Dermis blood vessel endothelial cell (primary cell): ENCODE measurements at places on chromosomes 11 and 22.

DNA sequence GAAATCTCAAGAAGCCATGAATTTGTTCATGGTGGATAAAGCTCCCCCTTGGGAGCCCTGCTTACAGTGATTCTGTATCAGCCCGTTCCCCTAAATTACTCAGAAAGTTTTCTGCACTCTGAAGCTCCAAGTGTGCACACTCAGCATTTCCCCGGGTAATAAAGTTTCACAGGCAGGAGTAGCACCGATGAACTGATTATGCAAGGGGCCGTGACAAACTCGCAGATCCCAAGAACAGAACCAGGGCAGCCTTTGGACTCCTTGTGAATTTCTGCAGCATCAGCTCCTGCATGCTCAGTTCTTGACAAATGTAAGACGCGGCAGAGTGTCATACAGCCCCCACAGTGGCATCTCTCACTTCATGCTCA is 73.5 kb downstream of the COMMD9 start:
- DNase-seq = no peak

- no peak for DNase-seq
Measured at GRCh38 chr11:115054570-115055538, 376.5 kb downstream of the NXPE2 start.

DNA sequence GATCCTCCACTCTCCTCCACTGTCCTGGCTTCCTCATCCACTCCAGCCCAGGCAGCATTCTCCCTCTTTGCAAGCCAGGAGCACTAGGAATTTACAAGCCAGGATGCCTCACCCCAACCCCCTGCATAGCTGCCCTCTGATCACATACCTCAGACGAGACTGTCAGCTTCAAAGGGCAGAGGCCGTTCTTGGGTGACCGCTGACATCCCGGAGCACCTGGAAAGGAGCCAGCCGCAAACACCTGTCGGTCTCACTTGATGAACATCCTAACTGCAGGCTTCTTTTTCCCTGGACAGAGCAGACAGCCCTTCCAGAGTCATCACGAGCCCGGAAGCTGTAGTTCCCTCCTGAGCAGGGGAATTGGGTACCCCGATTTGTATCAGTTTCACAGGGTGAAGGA is 451.3 kb upstream of the B3GAT1 start:
- no peak for DNase-seq

DNA sequence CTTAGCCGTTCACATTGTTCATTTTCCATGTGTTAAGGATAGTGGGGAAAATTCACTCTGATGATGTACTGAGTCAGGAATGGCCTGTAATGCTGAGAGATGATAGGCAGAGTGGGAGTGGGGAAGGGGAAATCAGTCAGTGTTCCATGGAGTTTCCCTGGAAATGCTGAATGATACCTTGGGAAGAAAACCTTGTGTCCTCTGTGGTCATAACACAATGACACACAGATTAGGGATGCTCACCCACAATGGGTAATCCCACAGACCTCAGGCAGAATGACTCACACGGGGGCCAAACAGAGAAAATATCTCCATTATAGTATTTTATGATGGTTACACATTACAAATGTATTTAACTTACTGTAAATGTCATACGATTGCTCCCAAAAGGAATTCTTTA is 118.0 kb downstream of the SNX19 start:
- DNase-seq = peak; percentile 26

GRCh38 chr22:30205281-30206115 is 41.1 kb downstream of the LIF start:
- DNase-seq = peak; percentile 60

DNA sequence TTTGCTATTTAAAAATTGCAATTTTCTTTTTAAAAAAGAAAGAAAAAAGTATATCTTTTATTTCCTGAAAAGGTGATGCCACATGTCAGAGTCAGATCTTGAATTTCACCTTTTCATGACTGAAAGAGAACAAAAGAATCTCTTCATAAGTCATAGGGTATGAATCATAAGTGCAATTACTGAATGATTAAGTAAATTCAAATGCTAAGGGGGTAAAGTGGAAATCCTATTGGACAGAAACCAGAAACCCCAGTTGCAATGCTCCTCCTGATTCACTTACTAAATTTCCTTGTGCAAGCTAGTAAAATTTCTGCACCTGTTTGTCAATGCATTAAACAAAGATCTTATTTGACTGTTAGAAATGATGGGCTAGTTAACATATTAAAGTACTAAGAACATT is 8.2 kb upstream of the PRRG4 start:
- DNase-seq = no peak

DNA sequence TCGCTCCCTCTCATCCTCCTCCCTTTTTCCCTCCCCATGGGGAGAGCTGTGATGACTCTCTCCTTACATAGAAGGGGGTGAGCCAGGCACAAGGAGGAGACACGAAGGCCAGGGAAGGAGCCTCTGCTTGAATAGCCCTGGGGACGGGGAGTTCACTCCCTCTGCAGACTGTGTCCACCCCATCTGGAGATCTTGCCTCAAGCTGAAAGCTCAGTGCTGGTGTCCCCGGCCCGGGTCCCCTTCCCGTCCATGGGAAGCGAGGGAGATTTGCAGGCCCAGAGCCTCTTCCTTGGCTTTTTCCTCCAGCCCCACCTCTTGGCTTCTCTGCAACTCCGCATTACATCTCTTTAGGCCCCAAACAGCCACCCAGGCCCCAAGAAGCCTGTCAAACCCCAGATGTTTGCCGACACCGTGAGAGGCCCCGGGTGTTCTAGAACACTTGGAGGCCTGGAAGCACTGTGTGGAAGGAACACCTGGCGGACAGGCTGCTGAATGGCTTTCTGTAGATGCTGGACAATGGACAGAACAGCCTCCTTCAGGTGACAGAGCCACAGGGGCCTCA is 32.3 kb downstream of the LINC01488 start:
- no peak for DNase-seq

GRCh38 chr22:29009148-29009547 is 52.5 kb downstream of the C22orf31 start:
- DNase-seq = no peak

DNA sequence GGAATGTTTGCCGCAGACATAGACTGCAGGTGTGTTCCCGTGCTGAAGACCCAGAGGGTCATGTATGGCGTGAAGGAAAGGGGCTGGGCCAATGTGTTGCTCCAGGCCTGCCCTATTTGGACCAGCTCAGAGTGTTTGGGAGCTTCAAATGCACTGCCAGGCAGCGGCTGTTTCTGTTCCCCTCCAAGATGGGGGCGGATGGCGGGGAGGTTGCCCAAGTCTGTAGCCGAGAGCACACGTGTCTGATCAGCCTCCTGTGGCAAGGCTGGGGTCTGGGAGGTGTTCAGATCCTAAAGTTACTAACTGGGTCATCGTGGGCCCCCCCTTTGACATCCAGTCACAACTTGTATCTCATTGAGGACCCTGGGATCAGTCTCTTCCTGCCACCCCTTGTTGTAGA is 45.5 kb downstream of the CACNA1I start:
- no peak for DNase-seq

- peak; percentile 95 for DNase-seq
Measured at GRCh38 chr11:130002352-130002845, at the start of gene PRDM10. TSS of gene PRDM10 (minus strand) at chr11:130002835. CDS start at chr11:129960964, 41,871 bp downstream.

GRCh38 chr11:35127619-35128018 is 11.4 kb upstream of the CD44 start:
- no peak for DNase-seq

DNA sequence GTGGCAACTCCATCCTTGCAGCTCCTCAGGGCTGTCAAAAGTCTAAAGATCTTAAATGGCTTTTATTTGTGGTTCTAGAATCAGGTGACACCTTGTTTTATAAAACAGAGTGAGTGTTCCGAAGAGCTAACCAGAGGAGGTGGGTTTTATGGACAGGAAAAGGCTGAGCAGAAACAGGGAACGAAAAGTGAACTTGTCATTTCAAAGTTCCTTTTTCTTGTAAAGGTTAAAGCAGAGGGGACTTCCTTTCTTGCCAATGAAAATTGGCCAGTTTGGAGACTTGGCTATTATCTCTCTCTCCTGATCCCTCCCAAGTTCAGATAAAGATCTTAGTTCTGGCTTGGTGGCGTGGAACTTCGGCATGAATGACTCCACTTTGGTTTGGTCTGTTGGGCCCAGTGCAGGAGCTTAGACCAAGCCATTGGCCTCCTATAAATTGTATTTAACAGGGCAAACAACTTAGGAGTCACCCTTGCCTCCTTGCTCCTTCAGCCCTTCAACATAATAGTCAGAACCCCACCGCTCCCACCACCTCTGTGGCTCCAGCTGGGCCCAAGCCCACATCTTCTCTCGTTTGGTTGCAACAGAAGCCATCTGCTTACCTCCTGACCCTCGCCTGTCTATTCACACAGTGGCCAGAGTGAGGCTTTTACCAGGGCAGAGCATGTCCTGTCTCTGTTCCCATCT is 102.4 kb upstream of the THY1 start:
- DNase-seq = no peak

GRCh38 chr11:17529844-17530185 is 14.4 kb downstream of the USH1C start:
- no peak for DNase-seq

DNA sequence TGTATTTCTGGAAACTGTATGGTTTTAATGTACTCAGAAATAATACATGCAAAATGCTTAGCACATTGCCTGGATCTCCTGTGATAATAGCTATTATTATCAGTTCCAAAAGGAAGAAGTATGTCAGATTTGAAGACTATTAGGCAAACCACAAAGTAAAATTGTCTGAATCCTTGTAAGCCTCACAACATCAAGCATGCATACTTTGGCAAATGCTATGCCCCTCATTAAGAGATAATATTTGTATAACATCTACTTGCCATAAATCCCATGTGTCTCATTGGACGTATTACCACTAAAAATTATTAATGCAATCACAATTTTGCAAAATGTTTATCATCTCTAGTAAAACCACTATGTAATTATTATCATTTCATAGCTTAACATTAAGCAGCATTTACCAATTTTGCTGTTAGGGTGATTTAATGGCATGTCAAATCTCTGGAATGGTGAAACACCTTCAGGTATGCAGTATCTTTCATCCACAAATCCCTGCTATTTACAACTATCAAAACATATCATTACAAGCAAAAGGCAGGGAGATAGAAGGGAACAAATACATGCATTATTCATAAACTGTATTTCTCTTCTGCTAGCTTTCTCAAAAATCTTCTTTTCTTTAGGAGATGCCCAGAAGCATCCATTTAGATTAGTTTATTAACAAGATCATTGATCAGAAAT is 974.6 kb upstream of the RAG2 start:
- DNase-seq = no peak

GRCh38 chr11:114031246-114031966 is 28.1 kb upstream of the ZBTB16 start:
- DNase-seq = no peak

- DNase-seq = no peak
Measured at GRCh38 chr22:42418811-42419242, 13.4 kb downstream of the NFAM1 start.

GRCh38 chr11:61293867-61294716 is 1.0 kb downstream of the VWCE start:
- peak; percentile 68 for DNase-seq

DNA sequence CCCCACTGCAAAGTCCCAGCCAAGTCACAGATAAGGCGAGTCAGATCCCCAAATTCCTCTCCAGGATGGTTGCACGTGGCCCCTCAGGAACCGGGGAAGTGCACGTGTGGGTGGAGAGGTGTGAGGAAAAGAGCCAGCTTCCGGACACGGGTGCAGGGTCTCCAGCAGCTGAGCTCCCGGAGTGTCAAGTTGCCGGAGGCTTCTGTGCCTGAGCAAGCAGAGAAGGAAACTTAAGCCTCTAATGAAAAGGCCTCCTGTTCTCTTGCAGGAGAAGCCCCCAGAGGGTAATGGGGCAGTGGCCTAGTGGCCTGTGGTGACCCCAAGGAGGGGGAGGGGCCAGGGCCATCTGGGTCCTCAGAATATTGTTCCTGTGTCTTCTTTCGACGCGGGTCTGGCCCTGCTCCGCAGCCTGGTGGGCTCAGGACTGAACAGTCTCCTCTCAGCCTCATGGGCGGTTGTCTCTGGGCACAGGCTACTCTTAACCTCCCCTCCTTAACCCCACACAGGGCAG is 147.9 kb downstream of the FEZ1 start:
- DNase-seq = no peak

GRCh38 chr11:71551711-71552110 is 3.5 kb downstream of the KRTAP5-9 start:
- DNase-seq = no peak
